ENCODE measurements at places on chromosomes 1 and 21.

DNA sequence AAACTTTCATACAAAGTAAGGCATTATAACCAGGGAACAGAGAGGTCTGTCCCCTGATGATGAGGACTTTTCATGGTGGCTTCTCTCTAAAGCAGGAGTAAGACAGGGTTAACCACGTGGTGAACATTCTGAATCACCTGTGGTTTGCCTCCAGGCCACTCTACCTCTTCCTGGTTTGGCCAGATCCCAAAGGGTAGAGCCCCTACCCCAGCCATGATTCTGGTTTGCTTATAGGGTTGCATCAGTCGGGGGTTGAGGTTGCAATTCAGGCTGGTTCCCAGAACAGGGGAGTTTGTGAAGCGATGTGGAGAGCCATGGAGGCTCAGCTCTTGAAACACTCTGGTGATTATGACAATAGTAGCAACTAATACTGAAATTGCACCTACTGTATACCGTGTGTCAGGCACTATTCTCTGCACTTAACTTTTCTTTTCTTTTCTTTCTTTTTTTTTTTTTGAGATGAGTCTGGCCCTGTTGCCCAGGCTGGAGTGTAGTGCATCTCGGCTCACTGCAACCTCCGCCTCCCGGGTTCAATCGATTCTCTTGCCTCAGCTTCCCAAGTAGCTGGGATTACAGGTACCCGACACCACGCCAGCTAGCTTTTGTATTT lies 8.3 kb downstream of the CNR2 start:
- peak; percentile 46 for DNase-seq

DNA sequence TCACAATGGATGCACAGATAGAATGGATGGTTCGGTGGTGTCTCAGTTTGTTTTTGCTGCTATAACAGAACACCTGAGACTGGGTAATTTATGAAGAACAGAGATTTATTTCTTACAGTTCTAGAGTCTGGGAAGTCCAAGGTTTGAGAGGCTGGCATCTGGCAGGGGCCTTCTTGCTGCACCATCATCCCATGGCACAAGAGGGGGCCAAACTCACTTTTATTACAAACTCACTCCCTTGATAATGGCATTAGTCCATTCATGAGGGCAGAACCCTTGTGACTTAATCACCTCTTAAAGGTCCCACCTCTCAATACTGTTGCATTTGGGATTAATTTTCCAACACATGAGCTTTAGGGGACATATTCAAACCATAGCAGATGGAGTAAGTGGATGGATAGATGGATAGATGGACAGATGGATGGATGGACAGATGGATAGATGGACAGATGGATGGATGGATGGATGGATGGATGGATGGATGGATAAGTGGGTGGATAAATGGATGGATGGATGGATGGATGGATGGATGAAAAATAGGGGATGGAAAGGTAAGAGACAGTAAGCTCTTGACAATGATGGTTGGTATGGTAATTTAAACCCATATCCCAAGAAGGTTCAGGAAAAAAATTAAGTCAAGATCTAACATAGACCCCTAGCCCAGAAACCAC lies 16.5 kb downstream of the CAMK2N1 start:
- no peak for DNase-seq

- DNase-seq: no peak
Observed at GRCh38 chr1:110208916-110209645, 1.0 kb upstream of the KCNC4 start.

DNA sequence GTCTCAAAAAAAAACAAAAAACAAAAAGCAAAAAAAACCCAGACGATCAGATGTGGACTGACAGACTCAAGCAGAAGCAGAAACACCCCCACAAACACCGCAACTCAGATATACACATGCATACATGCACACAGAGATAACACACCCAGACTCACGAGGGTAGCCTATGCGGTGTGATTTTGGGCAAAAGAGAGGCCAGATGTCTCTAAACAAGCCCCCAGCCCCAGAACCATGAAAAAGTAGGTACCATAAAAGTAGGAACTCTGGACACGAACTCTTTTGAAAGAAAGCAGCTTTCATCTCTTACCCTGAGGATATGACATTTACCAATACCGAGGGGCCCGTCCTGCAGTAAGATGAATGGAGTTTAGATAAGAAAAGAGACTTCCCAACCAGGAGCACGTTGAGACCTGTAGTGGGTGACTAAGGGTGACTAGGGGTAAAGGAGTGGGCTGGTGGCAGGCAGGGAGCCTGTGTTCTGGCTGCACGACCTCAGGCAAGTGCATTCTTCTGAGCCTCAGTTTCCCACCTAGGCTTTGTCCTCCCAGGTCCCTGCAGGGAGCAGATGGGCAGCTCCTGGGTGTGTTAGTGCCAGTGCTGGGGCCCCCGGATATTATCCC lies 1.5 kb upstream of the TINAGL1 start:
- no peak for DNase-seq
